Left lung (tissue), 14 donors: ENCODE measurements at places on chromosomes 6 and 20. TPM values are rescaled to one million over a fixed set of nuclear protein-coding genes. Genes with fewer than 3 reads are reported as not detected.

GRCh38 chr6:133973109-133973971 is 20.3 kb downstream of the TBPL1 start:
- H3K4me3 ChIP-seq = no peak overlapping the region
- peaks cover 7% of the 10 kb centered on the region for H3K4me1 ChIP-seq
- no peak overlapping the region for H3K27ac ChIP-seq
- DNase-seq = no peak

- H3K27me3 ChIP-seq = no peaks in the 10 kb centered on the region
- no peak overlapping the region for H3K4me3 ChIP-seq
Measured at GRCh38 chr6:16396497-16397319, 158.3 kb downstream of the GMPR start.

DNA sequence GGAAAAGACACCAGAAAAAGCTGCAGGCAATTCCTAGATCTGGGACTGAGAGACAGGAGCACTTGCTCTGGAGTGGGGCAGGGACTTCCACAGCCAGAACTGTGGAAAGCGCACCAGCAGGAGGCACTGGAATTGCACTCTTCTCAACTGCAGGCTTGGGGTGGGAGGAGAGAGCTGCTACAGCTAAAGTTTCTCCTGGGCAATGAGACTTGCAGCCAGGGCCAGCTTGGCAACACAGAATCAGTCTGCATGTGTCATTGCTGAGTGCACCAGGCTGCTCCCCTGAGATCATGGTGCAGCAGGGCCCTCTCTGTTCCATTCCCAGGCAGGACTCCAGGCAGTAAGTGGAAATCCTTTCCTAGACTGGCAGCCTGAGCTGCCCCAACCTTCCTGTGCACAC is 145.8 kb downstream of the INSM1 start:
- H3K4me3 ChIP-seq = no peak overlapping the region
- no peaks in the 10 kb centered on the region for H3K27me3 ChIP-seq
- no peak overlapping the region for H3K27ac ChIP-seq
- H3K36me3 ChIP-seq = no peaks in the 10 kb centered on the region
- H3K4me1 ChIP-seq = no peaks in the 10 kb centered on the region

GRCh38 chr6:139711804-139712585 is 337.5 kb upstream of the CITED2 start:
- no peaks in the 10 kb centered on the region for H3K36me3 ChIP-seq
- no peak for DNase-seq
- no peaks in the 10 kb centered on the region for H3K27me3 ChIP-seq
- H3K27ac ChIP-seq = no peak overlapping the region

DNA sequence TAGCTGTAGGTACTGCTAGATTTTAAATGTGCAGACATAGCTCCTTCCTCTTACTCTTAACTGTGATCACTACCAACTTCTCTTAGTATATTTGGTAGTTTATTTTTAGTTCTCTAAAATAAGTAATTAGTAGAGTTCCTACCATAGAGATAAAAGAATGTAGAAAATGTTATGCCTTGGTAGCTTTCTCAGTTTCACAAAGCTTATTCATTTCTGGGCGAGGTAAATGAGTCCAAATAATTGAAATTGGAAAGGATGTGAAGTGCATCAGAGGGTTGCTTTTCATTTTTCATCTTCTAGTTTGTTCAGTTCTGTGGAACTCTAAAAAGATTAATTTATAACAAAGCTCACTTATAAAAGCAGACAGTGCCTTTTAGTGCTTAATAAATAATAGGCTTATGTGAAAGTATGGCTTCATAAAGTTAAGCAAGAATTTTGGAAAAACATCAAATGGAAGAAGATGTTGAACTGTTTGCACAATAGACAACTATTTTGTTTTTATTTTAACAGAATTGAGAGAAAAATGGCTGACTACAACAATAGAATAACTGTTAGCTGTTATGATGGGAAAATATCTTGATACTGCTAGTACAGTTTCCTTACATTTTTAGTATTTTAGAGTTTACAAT is 303.7 kb downstream of the UTRN start:
- no peak for DNase-seq
- peaks cover 36% of the 10 kb centered on the region for H3K4me1 ChIP-seq
- no peaks in the 10 kb centered on the region for H3K27me3 ChIP-seq

GRCh38 chr6:134619077-134619476 is 301.2 kb upstream of the SGK1 start:
- no peaks in the 10 kb centered on the region for H3K27me3 ChIP-seq
- no peak overlapping the region for H3K27ac ChIP-seq
- H3K36me3 ChIP-seq = no peaks in the 10 kb centered on the region
- H3K4me1 ChIP-seq = no peaks in the 10 kb centered on the region
- no peak overlapping the region for H3K4me3 ChIP-seq

- H3K27me3 ChIP-seq = no peaks in the 10 kb centered on the region
- no peaks in the 10 kb centered on the region for H3K36me3 ChIP-seq
- H3K27ac ChIP-seq = no peak overlapping the region
- no peak for DNase-seq
Measured at GRCh38 chr6:85191656-85192055, 258.2 kb upstream of the NT5E start.

DNA sequence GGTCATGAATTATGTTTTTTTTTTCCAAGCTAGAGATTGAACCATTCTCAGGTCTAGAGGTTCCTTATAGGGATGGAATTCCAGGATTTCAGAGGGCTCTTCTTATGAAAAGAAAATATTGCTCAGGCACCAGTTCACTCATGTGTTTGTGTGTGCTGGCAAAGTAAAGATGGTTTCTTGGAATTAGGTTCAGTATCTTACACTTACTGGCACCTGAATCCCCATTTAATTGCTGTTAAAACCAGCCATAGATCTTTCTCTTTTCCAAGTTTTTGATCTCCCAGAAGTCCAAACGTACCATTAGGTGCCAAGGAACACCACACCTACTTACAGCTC is 508.4 kb downstream of the CDH26 start:
- H3K27ac ChIP-seq = no peak overlapping the region
- H3K4me1 ChIP-seq = no peaks in the 10 kb centered on the region
- H3K27me3 ChIP-seq = no peaks in the 10 kb centered on the region
- H3K36me3 ChIP-seq = no peaks in the 10 kb centered on the region
- no peak for DNase-seq

DNA sequence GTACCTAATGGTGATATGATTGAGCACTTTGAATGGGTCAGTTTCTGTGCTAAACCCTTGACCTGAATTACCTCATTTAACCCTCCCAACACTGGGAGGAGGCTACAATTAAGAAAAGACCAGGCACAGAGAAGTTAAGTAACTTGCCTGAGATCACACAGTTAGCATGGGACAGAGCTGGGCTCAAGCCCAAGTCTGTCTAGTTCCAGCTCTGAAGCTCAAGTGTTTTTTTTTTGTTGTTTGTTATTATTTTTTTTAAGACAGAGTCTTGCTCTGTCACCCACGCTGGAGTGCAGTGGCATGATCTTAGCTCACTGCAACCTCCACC is 4.0 kb downstream of the FAM83D start:
- no peaks in the 10 kb centered on the region for H3K36me3 ChIP-seq
- no peak for DNase-seq
- no peak overlapping the region for H3K4me3 ChIP-seq
- H3K27me3 ChIP-seq = no peaks in the 10 kb centered on the region

DNA sequence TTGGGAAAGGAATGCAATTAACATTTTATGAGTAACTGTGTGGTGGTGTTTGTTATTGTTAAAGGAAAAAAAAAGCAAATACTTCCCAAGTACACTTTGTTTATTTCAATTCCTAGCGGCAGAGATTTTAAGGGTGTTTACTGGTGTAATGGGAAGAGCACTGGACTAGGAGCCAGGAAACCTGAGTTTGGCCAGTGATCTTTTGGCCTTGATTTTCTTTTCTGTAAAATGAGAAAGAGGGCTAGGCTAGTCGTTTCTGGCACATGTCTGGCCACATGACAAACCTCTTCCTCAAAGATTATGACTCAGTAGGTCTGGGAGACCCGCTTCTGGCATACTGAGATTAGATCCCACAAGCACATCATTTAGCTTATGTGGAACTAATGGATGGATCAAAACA is 428.1 kb upstream of the NOX3 start:
- H3K4me1 ChIP-seq = peaks cover 4% of the 10 kb centered on the region
- no peak overlapping the region for H3K4me3 ChIP-seq
- H3K27me3 ChIP-seq = no peaks in the 10 kb centered on the region
- H3K27ac ChIP-seq = no peak overlapping the region
- no peak for DNase-seq

GRCh38 chr20:5596401-5597193 is 153.6 kb upstream of the SHLD1 start:
- no peaks in the 10 kb centered on the region for H3K27me3 ChIP-seq
- peaks cover 92% of the 10 kb centered on the region for H3K36me3 ChIP-seq

GRCh38 chr20:22620342-22620741 is 36.0 kb upstream of the FOXA2 start:
- H3K36me3 ChIP-seq = no peaks in the 10 kb centered on the region
- no peaks in the 10 kb centered on the region for H3K27me3 ChIP-seq
- no peaks in the 10 kb centered on the region for H3K4me1 ChIP-seq
- DNase-seq = no peak
- H3K4me3 ChIP-seq = no peak overlapping the region
- no peak overlapping the region for H3K27ac ChIP-seq

GRCh38 chr20:2986466-2986865 is 57.0 kb upstream of the GNRH2 start:
- H3K36me3 ChIP-seq = no peaks in the 10 kb centered on the region
- DNase-seq = no peak
- no peaks in the 10 kb centered on the region for H3K4me1 ChIP-seq
- no peak overlapping the region for H3K4me3 ChIP-seq
- no peaks in the 10 kb centered on the region for H3K27me3 ChIP-seq

GRCh38 chr6:130494729-130495128 is 128.9 kb downstream of the TMEM200A start:
- H3K36me3 ChIP-seq = no peaks in the 10 kb centered on the region
- no peaks in the 10 kb centered on the region for H3K27me3 ChIP-seq
- H3K4me1 ChIP-seq = no peaks in the 10 kb centered on the region
- no peak for DNase-seq

DNA sequence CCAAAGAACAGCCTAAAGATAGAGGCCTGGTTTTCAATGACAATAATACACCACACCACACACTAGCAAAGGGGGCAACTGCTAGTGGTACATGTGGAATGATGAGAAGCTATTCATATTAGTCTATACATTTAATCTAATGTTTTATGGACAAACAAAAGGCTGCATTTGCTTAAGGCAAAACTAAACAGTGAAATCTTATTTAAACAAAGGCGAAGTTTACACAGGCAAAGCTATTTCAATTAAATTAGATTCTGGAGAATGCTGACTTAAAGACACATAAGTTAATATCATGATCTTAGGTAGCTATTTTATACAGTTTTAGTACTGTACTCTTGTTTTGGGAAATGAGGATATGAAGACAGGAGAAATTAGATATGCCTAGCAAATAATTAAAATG is 53.9 kb upstream of the SIM1 start:
- H3K36me3 ChIP-seq = no peaks in the 10 kb centered on the region
- no peaks in the 10 kb centered on the region for H3K4me1 ChIP-seq
- no peak overlapping the region for H3K4me3 ChIP-seq
- DNase-seq = no peak
- H3K27me3 ChIP-seq = no peaks in the 10 kb centered on the region

DNA sequence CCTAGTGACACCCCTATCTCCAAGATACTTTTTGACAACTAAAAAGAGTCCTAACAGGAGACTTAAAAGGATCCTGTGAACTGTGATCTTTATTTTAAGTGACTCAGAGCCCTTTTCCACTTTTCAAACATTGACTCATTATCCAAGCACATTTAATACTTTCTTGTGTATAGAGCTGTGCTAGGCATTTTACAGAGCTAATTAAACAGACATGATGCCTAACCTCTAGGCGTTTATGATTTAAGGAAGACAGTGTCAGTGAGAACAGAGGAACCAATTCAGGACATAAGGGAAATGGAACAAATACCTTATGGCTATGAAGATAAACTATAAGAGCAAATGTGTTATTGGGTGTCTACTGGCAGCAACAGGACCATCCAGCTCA is 282.6 kb downstream of the TPBG start:
- H3K36me3 ChIP-seq = no peaks in the 10 kb centered on the region
- H3K27me3 ChIP-seq = no peaks in the 10 kb centered on the region
- H3K4me3 ChIP-seq = no peak overlapping the region
- H3K4me1 ChIP-seq = no peaks in the 10 kb centered on the region
- no peak for DNase-seq

DNA sequence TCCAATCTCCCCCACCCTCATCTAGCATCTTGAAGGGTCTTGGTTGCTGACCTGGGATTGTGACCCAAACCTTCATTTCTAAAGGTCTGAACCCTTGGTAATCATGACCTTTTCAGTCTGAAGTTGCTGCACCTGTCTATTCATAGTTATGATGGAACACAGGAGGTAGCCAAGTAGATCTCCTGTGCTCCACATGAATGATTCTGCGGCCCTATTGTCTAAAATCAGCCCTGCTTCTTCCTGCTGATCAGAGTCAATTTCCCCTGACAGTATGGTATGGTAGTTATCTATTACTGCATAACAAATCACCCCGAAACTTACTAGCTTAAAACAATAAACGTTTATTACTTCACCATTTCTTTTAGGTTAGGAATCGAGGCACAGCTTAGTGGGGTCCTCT is 9.0 kb downstream of the OR2B6 start:
- H3K27ac ChIP-seq = no peak overlapping the region
- H3K27me3 ChIP-seq = no peaks in the 10 kb centered on the region
- H3K36me3 ChIP-seq = no peaks in the 10 kb centered on the region
- no peaks in the 10 kb centered on the region for H3K4me1 ChIP-seq

GRCh38 chr6:15872241-15873103 is 209.6 kb upstream of the DTNBP1 start:
- no peak overlapping the region for H3K4me3 ChIP-seq
- no peak for DNase-seq
- peaks cover 44% of the 10 kb centered on the region for H3K4me1 ChIP-seq
- H3K36me3 ChIP-seq = no peaks in the 10 kb centered on the region
- H3K27ac ChIP-seq = no peak overlapping the region

- peak overlapping the region; percentile 48 for H3K27ac ChIP-seq
- H3K36me3 ChIP-seq = no peaks in the 10 kb centered on the region
- H3K4me1 ChIP-seq = no peaks in the 10 kb centered on the region
Measured at GRCh38 chr20:22490287-22491193, 93.8 kb downstream of the FOXA2 start.

DNA sequence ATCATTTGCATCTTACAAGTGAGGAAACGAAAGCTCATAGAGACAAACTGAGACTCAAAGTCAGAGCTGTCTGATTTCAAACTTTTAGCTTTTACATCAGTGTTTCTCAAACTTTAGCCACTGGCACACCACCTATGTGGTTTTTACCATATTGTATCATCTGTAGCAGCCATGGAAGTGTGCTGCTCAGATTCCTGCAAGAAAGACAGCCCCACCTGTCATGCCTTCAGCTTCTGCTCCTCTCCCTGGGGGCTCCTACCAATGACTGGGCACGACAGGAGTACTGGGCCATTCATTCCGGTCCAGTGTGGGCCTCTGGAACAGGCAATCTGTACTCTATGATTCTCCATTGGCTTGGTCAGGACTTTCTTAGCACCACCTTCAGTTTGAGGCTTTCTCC is 87.0 kb downstream of the BCAS1 start:
- H3K4me3 ChIP-seq = no peak overlapping the region
- no peaks in the 10 kb centered on the region for H3K36me3 ChIP-seq
- H3K4me1 ChIP-seq = no peaks in the 10 kb centered on the region
- no peak for DNase-seq
- no peaks in the 10 kb centered on the region for H3K27me3 ChIP-seq

- no peak overlapping the region for H3K4me3 ChIP-seq
- no peaks in the 10 kb centered on the region for H3K27me3 ChIP-seq
- DNase-seq = no peak
- no peak overlapping the region for H3K27ac ChIP-seq
- H3K36me3 ChIP-seq = peaks cover 88% of the 10 kb centered on the region
- peaks cover 5% of the 10 kb centered on the region for H3K4me1 ChIP-seq
Measured at GRCh38 chr20:5189917-5190316, 63.1 kb downstream of the CDS2 start.

CABLES2 gene
- total RNA-seq = 4.1 TPM

RAD21L1 gene
- total RNA-seq = not detected

COL11A2 gene
- 0.87 TPM for total RNA-seq

SRMS gene
- total RNA-seq = not detected

PDE10A gene
- total RNA-seq = 1.3 TPM

NFATC2 gene
- total RNA-seq = 5.3 TPM

RAB44 gene
- total RNA-seq = 0.26 TPM

POM121L2 gene
- total RNA-seq = not detected

CPNE5 gene
- total RNA-seq = 1.2 TPM
